HS-27A (cell line): ENCODE measurements at places on chromosomes 16 and 17.

- DNase-seq: no peak
These were observed 11.4 kb downstream of the ARSG start for GRCh38 chr17:68302666-68303065.

- DNase-seq: no peak
These were observed 83.8 kb downstream of the GNAO1 start for GRCh38 chr16:56275076-56275475.

DNA sequence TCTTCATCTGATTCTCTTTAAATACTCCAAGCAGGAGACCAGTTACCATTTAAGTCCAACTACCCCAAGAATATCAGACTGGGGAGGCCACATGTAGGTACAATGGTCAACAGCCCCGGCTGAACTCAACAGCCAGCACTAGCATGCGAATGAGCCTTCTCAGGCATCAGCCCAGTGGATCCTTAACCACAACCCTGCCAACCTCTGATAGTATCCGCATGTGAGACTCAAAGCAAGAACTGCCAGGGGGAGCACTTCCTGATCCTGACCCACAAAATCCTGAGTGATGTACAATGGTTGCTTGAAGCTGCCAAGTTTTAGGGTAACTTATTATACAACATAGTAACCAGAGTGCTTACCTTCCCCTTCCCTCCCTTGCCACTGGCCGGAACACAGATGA lies 4.0 kb downstream of the PYY start:
- DNase-seq: no peak

- DNase-seq: no peak
These were observed 191.8 kb upstream of the CHMP6 start for GRCh38 chr17:80799538-80800480.

DNA sequence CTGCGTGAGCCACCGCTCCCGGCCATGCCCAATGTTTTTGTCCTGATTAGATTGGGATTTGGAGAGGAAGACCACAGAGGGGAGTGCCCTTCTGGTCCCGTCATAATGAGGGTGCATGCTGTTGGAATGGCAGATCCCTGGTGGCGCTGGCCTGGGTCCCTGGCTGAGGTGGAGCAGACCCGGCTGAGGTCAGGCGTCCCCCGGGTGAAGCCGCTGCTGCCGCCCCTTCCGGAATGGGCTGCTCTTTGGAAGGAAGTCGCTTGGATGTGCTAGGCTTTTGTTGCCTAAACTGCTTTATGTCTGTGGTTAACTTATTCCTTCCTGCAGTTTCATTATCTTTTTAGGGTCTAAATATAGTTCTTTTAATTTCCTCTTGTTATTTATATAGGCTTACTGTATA lies 120.3 kb upstream of the CHMP6 start:
- DNase-seq: no peak

DNA sequence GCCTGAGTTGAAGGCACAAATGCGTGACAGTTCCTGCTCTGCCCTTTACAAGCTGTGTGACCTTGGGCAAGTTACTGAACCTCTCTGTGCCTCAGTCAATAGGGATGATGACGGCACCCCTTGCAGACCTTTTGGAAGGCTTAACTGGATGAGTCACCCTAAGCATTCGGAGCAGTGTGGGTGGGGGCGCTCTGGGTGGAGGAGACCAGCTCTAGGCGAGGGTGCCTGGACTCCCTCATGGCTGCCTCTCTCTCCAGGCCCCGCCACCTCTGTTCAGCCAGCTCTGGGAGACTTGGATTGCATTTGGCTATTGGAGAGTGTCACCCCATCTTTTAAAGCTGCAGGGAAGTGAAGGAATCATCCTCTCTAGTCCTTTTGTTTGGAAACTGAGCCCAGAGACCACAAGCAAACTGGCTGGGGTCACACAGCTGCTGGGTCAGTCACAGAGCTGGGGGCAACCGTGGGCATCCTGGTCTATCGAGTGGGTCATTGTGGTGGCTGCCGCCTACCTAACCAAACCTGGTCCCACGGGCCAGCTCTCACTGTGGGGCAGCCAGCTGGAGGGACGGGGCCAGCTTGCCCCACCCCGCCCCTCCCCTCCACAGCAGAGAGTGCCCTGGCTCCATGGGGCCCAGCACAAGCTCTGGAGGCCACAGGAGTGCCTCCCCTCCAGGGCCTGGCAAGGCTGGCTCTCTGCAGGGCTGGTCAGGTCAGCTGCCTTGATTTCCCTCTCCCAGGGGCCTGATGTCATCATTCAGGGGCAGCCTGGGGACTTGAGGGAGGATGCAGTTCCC lies 20.2 kb upstream of the GSE1 start:
- no peak for DNase-seq

DNA sequence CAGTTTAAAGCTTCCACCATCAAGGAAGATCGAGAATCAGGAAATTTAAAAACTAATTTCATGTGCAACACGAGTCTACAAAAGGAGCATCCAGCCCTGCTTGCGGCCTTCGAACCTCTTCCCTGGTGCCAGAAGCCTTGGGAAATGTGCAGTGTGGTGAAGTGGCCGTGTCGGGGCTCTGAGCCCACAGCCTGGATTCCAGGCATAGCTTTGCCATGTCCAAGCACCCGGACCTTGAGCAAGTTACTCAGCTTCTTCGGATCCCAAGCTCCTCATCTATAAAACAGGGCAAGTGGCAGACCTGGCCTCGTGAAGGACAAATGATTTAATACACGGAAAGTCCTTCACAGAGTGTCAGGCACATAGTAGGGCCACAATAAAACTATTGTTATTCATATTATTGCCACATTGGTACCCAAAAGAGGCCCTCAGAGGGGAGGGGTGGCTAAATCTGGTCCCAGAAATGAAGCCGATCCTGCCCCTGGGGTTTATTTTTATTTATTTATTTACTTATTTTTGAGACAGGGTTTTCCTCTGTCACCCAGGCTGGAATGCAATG lies 34.8 kb downstream of the COTL1 start:
- DNase-seq: peak; percentile 51

GRCh38 chr17:42248351-42249179 lies 27.6 kb downstream of the STAT5B start:
- no peak for DNase-seq

- no peak for DNase-seq
These were observed 194.7 kb upstream of the CIBAR2 start for GRCh38 chr16:85306793-85307551.

DNA sequence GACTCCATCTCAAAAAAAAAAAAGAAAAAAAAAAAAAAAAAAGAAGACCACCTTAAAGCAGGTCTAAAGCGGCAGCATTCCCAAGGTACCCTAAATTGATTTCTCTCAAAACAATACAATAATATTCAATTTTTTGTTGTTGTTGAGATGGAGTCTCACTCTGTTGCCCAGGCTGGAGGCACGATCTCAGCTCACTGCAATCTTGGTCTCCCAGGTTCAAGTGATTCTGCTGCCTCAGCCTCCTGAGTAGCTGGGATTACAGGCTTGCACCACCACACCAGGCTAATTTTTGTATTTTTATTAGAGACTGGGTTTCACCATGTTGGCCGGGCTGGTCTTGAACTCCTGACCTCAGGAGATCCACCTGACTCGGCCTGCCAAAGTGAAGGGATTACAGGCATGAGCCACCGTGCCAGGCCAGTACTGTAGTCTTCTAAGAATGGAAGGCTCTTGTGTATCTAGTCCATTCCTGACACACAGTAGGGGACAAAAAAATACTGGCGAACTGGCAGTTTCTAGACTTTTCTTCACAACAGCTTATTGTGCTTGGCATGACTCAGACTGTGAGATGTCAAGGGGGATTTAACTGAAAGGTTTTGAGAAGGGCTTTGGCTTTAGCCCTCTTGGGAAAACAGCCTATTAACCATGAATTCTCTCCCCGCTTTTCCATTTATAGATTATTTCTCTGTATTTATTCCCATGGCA lies 17.3 kb downstream of the CDR2 start:
- DNase-seq: no peak

GRCh38 chr17:38703742-38704605 lies 1.1 kb upstream of the MLLT6 start:
- DNase-seq: no peak
